Activated naive CD4-positive, alpha-beta T cell treated with anti-CD3 and anti-CD28 coated beads, Interleukin-2, amount 50 U/mL, for 72 hours (primary cell): ENCODE measurements at places on chromosomes 2 and 18.

- DNase-seq, result no peak
These were observed 10.6 kb downstream of the SETBP1 start for GRCh38 chr18:44691148-44691925.

DNA sequence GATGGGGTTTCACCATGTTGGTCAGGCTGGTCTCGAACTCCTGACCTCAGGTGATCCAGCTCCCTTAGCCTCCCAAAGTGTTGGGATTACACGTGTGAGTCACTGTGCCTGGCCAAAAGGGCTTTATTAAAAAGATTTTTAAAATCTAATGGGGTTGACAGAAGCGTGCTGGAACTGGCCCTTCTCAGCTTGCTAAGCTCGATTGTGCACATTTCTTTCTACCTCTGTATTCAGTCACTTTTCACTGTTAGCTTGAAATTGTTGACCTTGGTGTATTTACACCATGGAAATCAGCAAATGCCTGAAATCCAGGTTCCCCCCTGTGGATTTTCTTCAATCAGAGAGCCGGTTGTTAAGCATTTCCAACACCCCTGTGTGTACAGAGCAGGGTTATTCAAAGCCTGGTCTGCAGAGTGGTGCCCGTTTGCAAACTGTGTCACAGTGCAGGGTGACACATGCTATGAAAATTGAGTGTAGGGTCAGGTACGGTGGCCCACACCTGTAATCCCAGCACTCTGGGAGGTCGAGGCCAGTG, 140.2 kb downstream of the TGIF1 start:
- no peak for DNase-seq

GRCh38 chr2:189646521-189646920, 14.7 kb upstream of the ASNSD1 start:
- no peak for DNase-seq

GRCh38 chr18:64019922-64020756, 50.3 kb downstream of the SERPINB8 start:
- no peak for DNase-seq

- no peak for DNase-seq
These were observed 53.6 kb upstream of the UGP2 start for GRCh38 chr2:63788071-63788470.

- DNase-seq, result peak; percentile 35
These were observed 13.3 kb downstream of the CHRNA1 start for GRCh38 chr2:174750923-174751441.

- no peak for DNase-seq
These were observed 444.2 kb downstream of the EIPR1 start for GRCh38 chr2:2933426-2933825.

- DNase-seq, result no peak
These were observed 1279.0 kb upstream of the LRRTM1 start for GRCh38 chr2:81583311-81584108.

GRCh38 chr2:21792571-21792970, 668.8 kb downstream of the TDRD15 start:
- no peak for DNase-seq

GRCh38 chr2:199431746-199432213, 26.0 kb downstream of the SATB2 start:
- no peak for DNase-seq

DNA sequence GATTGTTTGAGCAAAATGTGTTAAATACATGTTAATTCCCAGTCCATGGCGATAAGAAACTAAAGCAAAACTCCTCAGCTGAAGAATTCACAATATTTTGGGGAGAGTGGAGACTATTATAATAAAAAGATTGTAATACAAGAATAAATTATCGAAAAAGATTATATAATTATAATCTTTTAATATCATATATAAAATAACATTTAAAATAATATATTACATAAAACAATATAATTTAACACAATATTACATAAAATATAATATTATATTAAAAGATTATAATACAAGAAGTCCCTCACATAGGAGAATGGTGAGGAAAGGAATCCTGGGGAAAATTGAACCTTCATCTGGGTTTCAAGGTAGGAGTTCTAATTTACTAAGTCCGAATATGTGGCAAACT, 33.1 kb downstream of the NETO1 start:
- no peak for DNase-seq

GRCh38 chr2:157761520-157761919, 114.6 kb downstream of the ACVR1 start:
- DNase-seq, result no peak

DNA sequence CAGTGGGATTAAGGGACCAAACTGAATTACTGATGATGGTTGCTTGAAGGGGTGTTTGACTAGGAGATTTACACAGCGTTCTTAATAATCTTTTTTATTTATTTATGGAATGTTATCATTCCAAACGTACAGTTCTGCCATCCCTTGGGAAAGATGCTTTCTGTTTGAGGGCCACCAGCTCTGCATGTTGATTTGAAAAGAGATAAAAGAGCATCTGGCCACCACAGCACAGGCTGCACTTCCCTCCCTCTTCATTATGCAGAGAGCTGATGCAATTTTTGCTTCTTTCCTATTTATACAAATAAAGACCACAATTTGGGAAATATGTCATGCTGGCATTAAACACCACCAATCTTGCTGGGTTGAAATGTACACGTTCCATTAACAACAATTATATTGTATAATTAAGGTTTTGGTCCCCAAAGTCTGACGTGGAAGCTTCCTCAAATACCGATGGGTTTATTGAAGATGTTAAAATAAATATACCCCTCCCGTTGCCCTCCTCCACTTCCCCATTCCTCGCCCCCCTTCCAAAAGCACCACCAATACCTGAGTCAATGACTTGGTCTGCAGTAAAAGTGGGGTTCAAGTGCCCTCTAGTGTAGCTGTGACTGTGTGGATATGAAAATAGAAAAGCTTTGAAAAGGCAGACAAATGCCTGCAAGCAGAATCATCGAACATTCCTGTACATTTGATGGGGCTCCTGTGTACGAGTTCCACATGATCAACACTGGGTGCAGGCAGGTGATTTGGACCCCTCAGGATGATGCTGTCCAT, 211.9 kb downstream of the HRH4 start:
- DNase-seq, result no peak

DNA sequence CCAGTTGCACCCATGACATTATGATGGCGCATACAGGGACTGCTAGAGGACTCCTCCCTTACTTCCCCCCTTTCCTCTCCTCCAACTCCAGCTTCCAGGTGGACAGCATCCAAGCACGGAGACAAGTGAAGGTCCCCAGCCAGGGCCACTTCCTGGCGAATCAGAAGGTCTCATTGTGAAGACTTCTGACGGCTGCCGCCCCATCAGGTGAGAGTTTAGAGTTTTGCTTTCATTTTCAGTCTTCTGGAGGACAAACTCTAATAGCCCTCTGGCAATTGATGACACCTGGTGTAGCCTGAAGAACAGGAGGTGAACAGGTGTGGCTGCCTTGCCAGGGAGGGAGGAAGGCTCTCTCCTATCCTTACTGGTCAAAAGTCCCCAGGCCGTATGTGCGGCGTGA, 77.3 kb upstream of the KCNH7 start:
- no peak for DNase-seq

- DNase-seq, result no peak
These were observed 294.1 kb upstream of the FANCL start for GRCh38 chr2:58535182-58535581.

GRCh38 chr2:10883801-10884478, 27.8 kb upstream of the KCNF1 start:
- no peak for DNase-seq

- DNase-seq, result no peak
These were observed 364.2 kb downstream of the NYAP2 start for GRCh38 chr2:225763711-225764110.

GRCh38 chr2:127096718-127097470, 10.1 kb downstream of the BIN1 start:
- DNase-seq, result no peak

DNA sequence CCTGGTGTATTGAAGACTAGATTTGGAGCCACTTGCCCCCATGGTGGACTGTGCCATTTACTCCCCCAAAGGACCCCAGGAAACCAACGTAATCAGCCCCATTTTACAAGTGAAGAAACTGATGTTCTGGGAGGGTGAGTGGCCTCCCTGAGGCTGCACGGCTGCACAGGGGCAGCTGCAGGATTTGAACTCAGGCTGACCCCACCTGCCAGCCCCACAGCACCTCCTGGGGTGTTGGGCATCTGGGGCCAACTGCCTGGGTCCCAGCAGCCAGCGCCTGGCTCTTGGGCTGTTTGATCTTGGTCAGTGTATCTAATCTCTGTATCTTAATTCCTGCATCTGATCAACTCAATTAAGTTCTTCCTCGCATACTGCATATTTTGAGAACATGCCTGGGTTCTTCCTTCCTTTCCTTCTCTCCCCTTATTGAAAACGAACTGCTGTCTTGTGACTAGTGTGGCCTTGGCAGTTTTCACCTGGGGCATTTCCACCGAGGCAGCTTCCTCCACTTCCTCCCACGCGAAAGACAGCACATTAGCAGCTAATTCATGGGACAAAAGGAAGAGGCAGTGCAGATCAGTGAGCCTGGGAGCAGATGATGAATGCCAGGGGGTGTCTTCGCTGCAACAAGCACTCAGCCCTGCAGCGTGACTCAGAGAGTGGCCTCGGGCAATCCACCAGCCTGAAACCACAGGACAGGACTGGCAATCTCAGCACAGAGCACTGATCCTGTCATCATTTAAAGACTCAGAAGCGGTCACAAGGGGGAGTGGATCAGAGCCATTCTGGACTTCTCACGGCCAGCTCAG, 184.1 kb upstream of the RAB12 start:
- no peak for DNase-seq

GRCh38 chr2:133600266-133600928, 32.1 kb upstream of the NCKAP5 start:
- DNase-seq, result no peak

DNA sequence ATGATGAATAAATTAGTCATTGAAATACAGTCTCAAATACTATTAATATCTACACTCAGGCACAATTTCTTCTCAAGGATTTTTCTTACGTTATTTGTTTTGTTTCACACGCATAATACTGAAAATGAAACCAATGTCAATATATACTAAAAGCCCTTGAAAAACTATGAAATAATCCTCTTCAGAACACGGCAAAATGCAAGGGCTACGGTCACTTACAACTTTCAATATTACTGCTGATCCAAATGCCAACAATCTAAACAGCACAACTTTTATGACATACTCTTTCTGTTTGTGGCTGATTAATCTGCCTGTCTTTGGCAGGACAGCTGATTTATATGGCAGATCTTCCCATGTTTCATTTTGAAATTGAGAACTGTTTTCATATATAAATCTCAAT, 68.3 kb downstream of the LRPPRC start:
- DNase-seq, result no peak

- DNase-seq, result no peak
These were observed 737.1 kb downstream of the TDRD15 start for GRCh38 chr2:21860907-21861306.

- no peak for DNase-seq
These were observed 227.6 kb downstream of the ASXL3 start for GRCh38 chr18:33805592-33805991.

DNA sequence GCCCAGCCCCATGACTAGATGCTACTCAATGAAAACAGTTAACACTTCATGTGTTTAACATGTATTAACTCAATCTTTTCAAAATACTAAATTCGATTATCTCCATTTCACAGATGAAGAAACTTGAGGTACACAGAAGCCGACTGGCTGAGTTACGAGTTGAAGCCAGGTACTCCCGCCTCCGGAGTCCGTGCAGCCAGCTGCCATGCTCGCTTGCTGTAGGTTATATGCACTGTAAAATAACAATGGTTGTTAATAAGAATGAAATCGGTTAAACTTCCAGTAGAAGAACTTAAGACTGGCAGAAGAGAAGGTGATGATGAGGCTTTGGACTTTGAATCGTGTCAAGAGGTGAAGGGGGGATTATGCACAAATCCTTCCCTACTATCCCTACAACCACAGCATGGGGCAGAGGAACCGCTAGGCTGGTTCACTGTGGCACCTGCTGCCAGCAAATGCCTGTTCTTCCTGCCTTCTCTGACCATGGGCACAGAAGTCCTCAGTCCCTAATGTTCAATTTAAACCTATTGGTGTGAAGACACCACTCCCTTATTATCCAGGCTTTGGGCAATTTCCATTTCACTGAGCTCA, 25.4 kb downstream of the COX7A2L start:
- no peak for DNase-seq

- DNase-seq, result no peak
These were observed 768.3 kb upstream of the CDH7 start for GRCh38 chr18:64982414-64983055.

GRCh38 chr2:126850940-126851339, 47.8 kb upstream of the TEX51 start:
- no peak for DNase-seq

- DNase-seq, result peak; percentile 63
These were observed 85.3 kb downstream of the CDC42EP3 start for GRCh38 chr2:37585982-37586621.

DNA sequence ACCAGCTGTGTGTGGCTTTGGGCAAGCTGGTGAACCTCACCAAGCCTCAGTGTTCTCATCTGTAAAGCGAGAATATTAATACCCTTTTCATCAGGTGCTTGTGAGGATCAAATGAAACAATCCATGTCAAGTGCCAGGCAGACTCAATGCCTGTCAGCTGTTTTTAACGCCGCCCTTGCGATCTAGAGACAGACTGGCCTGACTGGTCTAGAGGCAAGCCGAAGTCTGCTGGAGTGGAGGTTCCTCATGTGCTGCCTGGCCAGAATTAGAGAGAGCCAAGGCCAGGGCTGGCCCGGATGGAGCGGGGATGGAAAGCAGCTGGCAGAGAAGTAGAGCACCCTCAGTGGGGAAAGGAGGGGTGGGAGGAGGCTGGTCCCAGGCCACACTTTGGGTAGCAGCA, 74.5 kb upstream of the B3GNT7 start:
- DNase-seq, result no peak

DNA sequence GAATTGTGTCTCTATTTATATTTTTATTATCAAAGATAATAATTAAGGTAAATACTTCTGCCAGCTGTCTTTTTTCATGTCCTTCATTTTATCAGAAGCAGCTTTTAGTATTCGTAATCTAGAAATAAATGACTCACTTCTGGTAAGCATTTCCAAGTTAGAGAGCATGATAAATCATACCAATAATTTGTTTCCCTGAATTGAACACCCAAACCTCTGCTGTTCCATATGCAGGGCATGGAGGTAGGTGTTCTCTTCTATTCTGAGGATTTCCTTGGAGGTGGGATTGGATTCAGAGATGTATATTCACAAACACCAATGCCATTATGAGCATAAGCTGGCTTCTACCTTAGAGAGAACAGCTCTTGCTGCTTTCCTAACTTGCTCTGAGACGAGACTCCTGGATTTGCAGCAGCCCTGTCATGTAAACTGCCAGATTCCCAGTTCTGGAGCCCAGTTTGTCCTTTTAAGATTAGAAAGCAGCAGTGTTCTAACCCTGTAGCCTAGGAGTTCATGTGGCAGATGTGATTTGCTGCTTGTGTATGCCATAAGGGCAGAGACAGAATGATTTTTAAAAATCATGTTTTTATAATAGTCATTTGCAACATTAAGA, 47.5 kb downstream of the SKA1 start:
- DNase-seq, result no peak
